ENCODE measurements at places on chromosomes 16 and 17. TPM values are rescaled to one million over a fixed set of nuclear protein-coding genes. Genes with fewer than 3 reads are reported as not detected.

- DNase-seq = no peak
Observed at GRCh38 chr16:169014-169413, 3.2 kb downstream of the HBM start.

- no peak for DNase-seq
Observed at GRCh38 chr17:77690271-77691161, 268.0 kb upstream of the TNRC6C start.

DNA sequence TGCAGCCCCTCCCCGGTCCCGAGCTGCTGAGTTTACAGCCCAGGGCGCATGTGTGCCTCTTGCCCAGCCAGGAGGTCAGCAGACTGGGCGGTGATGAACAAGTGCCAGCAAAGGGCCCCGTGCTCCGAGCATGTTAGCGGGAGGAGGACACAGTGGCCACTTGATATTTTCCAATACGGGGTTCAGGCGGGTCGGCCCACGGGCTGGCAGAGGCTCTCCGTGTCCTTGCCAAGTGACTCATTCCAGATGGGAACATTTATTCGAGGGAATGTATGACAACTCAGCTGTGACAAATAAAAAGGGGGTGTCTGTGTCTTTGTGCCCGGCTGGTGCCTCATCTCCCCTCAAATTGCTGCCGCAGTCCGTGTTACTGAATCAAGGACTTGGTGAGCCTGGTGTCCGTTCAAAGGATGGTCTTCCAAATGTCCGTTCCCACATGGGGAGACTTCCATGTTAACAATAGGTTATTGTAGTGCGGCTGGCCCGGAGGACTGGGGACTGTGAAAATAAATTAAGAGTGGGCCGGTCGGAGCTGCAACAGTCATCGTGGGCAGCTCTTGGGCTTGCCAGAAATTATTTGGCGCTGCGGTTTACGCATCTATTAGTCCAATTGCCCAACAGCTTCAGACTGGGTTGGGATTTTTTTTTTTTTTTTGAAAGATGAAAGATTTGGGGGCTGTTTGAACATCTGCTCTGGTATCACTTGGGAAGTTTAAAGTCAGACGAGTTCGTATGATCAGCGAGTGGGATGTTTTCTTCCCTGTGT lies 174.0 kb upstream of the CIBAR2 start:
- peak; percentile 44 for DNase-seq

GRCh38 chr16:89319886-89320781 lies 102.6 kb downstream of the ZNF778 start:
- peak; percentile 86 for DNase-seq

Gene RCVRN
- not detected for total RNA-seq
